Activated T-cell treated with anti-CD3 and anti-CD28 coated beads, Interleukin-2, amount 50 U/mL, for 72 hours (primary cell): ENCODE measurements at places on chromosomes 13 and 19. TPM values are rescaled to one million over a fixed set of nuclear protein-coding genes. Genes with fewer than 3 reads are reported as not detected.

DNA sequence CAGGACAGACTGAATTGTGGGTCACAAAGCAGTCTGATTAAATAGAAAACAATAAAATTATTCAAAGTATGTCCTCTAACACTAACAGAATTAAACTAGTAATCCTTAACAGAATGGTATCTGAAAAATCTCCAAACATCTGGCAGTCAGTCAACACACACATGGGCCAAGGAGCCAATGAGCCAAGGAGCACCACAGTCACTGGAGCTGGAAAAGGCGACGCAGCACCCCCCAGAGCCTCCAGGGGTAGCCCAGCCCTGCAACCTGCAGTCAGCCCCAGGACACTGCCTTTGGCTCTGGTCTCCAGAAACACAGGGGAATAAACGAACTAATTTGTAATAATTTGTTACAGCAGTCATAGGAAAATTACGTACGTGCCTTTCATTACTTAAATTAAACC, 12.3 kb downstream of the TUBGCP3 start:
- H3K27me3 ChIP-seq = no peaks in the 10 kb centered on the region
- H3K4me3 ChIP-seq = no peak overlapping the region

The SYCN gene
- not detected for total RNA-seq

DNA sequence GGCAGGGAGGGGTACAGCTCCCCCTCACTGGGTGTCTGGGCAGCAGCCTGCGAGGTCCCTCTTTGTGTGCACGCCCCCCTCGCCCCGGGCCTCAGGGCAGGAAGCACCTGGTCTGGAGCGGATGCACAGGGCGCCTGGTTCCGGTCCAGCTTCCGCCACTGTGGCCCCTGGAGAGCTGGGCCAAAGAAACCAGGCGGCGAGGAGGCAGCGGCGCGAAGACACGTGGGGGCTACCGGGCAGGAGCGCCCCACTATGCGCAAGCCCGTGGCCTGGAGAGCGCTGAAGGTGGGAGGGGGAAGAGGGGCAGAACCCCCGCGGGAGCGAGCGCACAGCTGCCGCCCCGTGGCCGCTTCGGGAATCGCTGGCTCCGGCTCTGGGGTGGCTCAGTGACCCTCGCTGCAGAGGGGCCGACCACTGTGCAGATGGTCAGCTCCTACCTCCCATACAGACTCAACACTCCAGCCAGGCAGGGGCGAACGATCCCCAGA, 1.7 kb upstream of the LYL1 start:
- DNase-seq = peak; percentile 79
- no peaks in the 10 kb centered on the region for H3K27me3 ChIP-seq
- peak overlapping the region; percentile 76 for H3K27ac ChIP-seq
- peaks cover 3% of the 10 kb centered on the region for H3K36me3 ChIP-seq
- H3K4me1 ChIP-seq = peaks cover 29% of the 10 kb centered on the region

GRCh38 chr13:79604752-79605151, 123.8 kb downstream of the NDFIP2 start:
- no peak overlapping the region for H3K4me3 ChIP-seq
- no peak for DNase-seq
- H3K36me3 ChIP-seq = no peaks in the 10 kb centered on the region
- H3K4me1 ChIP-seq = no peaks in the 10 kb centered on the region

GRCh38 chr13:30453727-30454126, 12.0 kb downstream of the HMGB1 start:
- H3K4me1 ChIP-seq = peaks cover 13% of the 10 kb centered on the region
- DNase-seq = no peak
- peak overlapping the region; percentile 73 for H3K27ac ChIP-seq
- H3K27me3 ChIP-seq = no peaks in the 10 kb centered on the region
- H3K36me3 ChIP-seq = no peaks in the 10 kb centered on the region
- no peak overlapping the region for H3K4me3 ChIP-seq

DNA sequence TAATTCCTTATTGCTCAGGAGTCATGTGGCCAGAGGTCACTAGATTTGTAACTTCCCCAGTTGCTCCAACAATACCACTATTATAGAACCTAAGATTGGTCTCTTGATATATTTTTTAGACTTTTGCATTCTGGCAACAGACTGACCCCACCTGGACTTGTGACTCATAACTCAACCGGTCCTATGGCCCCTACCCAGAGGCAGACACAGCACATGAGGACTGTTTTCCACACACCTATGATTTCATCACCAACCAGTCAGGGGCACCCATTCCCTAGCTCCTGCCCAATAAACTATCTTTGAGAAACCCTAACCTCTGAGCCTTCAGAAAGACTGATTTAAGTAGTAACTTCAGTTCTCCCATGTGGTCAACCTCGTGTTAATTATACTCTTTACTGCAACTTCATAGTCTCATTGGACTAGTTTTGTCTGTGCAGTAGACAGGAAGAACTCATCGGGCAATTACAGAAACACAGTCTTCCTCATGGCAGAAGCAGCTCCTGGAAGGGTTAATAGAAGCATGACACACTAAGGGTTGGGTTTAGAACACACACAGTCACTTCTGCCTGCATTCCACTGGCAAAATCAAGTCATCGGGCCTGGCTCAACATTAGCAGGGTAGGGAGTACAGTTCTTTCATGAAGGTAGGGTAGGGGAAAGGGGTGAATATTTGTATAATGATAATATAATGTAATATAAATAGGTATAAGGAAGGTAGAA, 251.8 kb downstream of the UQCRFS1 start:
- no peaks in the 10 kb centered on the region for H3K4me1 ChIP-seq
- DNase-seq = no peak
- no peak overlapping the region for H3K4me3 ChIP-seq
- no peaks in the 10 kb centered on the region for H3K27me3 ChIP-seq
- H3K27ac ChIP-seq = no peak overlapping the region

- peaks cover 39% of the 10 kb centered on the region for H3K36me3 ChIP-seq
- peak overlapping the region; percentile 60 for H3K27ac ChIP-seq
- no peaks in the 10 kb centered on the region for H3K27me3 ChIP-seq
- H3K4me3 ChIP-seq = no peak overlapping the region
- DNase-seq = no peak
Observed at GRCh38 chr19:30028118-30028991, 86.3 kb downstream of the URI1 start.

DNA sequence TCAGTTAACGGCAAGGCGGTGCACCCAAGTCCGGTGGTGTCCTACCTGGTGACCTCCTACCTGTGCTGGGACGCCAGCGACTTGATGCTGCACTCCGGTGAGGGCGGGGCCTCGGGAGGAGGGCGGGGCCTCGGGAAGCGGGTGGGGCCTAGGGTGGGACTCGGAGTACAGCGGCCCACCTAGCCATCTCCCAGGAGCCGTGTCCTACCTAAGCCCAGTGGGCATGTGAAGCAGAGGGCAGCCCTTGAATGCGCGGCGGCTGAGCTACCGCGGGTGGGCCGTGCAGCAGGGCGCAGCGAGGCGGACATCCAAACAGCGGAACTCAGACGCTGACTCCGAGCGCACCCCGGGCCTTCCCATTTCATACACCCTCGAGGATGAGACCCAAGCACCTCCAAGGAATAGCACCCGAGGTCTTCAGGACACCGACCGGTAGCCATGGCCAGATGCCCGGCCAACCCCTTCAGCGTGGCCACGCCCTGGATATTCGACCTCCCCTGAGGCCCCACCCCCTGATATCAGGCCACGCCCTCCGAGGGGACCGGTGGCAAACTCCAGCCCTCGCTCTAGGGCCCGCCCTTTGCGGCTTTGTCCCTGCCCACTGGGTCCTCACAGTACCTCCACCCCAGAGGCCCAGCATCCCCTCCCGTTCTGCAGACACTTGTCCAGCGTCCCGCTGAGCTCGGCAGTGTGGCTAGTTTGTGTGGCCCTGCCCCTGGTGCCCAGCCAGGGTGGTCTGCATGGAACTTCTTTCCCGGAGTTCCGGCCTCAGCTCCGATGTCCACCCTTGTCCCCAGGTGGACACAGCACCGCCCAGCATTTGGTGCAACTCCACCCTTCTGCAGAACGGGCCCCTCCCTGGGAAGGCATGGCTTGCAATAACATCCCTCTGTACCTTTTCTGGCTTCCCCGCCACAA, 5.4 kb downstream of the KLK1 start:
- H3K27ac ChIP-seq = peak overlapping the region; percentile 63
- peaks cover 4% of the 10 kb centered on the region for H3K36me3 ChIP-seq
- peaks cover 47% of the 10 kb centered on the region for H3K4me1 ChIP-seq
- DNase-seq = peak; percentile 79

GRCh38 chr19:1985588-1986356, 29.7 kb downstream of the BTBD2 start:
- H3K27ac ChIP-seq = no peak overlapping the region
- peaks cover 9% of the 10 kb centered on the region for H3K36me3 ChIP-seq
- no peaks in the 10 kb centered on the region for H3K27me3 ChIP-seq
- H3K4me1 ChIP-seq = no peaks in the 10 kb centered on the region

DNA sequence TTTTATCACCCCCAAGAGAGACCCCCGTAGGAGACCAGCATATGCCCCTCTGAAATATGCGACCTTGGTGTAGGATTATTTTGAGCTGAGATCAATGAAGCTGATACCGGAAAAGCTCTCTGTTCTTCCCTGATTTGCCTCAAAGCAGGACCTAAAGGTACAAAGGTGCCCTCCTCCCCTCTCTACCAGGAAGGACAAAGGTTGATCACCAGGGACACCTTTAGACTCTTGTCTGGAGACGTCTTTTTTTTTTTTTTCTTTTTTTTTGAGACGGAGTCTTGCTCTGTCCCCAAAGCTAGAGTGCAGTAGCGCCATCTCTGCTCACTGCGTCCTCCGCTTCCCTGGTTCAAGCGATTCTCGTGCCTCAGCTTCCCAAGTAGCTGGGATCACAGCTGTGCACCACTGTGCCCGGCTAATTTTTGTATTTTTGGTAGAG, 792 bp upstream of the PEX11G start:
- H3K4me1 ChIP-seq = peaks cover 40% of the 10 kb centered on the region
- H3K27me3 ChIP-seq = no peaks in the 10 kb centered on the region
- peak overlapping the region; percentile 94 for H3K27ac ChIP-seq
- no peak for DNase-seq
- peak overlapping the region; percentile 93 for H3K4me3 ChIP-seq
- no peaks in the 10 kb centered on the region for H3K36me3 ChIP-seq

- no peak within 1 kb of the TSS for H3K27ac ChIP-seq
- H3K4me3 ChIP-seq = peak within 1 kb of the TSS; percentile 80
- no peaks in the 10 kb centered on the region for H3K36me3 ChIP-seq
- DNase-seq = peak; percentile 51
- peaks cover 6% of the 10 kb centered on the region for H3K27me3 ChIP-seq
Observed at GRCh38 chr19:46635920-46636761, at the start of gene GNG8. Gene GNG8 (minus strand): TSS chr19:46636202. CDS start chr19:46634682, 1,520 bp downstream.

DNA sequence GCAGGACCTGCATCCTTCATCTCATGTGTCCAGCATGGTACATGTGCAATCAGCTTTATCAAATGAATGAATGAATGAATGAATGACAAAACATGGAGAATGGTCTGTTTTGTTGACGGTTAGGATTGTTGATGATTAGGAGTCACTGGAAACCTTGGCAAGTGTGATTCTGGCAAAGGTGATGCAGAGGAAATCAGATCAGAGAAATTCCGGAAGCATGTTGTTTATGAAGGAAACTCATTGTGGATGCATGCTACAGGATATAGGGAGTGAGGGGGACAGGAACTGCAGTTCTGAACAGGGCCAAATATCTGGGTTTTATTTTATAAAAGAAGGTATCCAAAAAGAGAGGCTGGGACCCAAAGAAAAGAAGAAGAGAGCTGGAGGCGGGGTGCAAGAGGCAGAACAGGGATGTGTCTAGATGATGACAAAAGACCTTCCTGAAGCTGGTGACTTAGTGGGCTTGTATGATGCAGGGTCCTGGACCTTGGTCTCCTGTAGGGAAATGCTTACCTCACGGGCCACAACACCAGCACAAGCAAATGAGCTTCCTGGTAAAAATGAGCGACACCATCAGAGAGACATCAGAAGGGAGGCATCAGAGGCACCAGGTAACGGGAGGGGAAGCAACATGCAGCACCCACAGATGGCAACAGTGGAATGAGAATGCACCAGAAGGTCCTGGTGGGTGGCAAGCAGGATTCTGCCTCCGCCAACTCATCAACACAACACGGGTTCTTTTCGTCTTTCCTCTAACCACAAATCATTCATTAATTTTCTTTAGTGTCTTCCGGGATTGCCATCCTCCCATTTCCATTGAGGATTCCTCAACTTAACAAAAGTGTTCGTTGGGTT, 159.6 kb downstream of the FOXO1 start:
- no peaks in the 10 kb centered on the region for H3K27me3 ChIP-seq
- H3K4me3 ChIP-seq = no peak overlapping the region
- peaks cover 50% of the 10 kb centered on the region for H3K4me1 ChIP-seq
- no peak for DNase-seq

GRCh38 chr13:49953560-49953959, 17.4 kb upstream of the SPRYD7 start:
- no peak overlapping the region for H3K4me3 ChIP-seq
- H3K27me3 ChIP-seq = peaks cover 27% of the 10 kb centered on the region
- H3K4me1 ChIP-seq = peaks cover 6% of the 10 kb centered on the region
- H3K36me3 ChIP-seq = no peaks in the 10 kb centered on the region
- DNase-seq = no peak

GRCh38 chr19:40948580-40949299, 42.3 kb upstream of the CYP2B6 start:
- no peak overlapping the region for H3K4me3 ChIP-seq
- no peaks in the 10 kb centered on the region for H3K27me3 ChIP-seq
- no peak overlapping the region for H3K27ac ChIP-seq
- no peak for DNase-seq
- H3K4me1 ChIP-seq = no peaks in the 10 kb centered on the region

The ANGPTL8 gene
- not detected for total RNA-seq

GRCh38 chr19:10286803-10287737, at the start of gene ICAM4:
Gene ICAM4 (plus strand): TSS chr19:10286955. CDS start chr19:10287013, 58 bp downstream.
- H3K36me3 ChIP-seq = no peaks in the 10 kb centered on the region
- peak; percentile 47 for DNase-seq

The ZNF439 gene
- total RNA-seq = 5.8 TPM

The SYT5 gene
- 0.44 TPM for total RNA-seq

DNA sequence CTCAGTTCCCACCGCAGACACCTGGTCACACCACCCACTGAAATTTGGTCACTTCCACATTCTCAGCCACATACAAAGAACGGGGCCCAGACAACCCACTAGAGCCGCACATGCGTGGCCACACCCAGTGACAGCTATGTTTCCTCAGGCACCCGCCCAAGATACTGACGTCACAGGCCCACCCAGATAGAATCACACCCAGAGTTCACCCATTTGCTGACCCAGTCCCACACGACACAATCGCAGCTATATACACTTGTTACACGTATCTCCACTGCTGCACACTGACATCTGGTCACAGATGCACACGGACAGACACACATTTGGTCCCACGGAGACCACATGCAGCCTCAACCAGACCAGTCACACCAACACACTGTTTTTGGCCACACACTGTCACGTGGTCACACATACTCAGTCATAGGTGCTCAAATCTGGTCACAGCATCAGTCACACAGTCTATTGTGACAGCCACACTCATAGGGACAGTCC, 2.9 kb downstream of the NUMBL start:
- DNase-seq = no peak
- H3K27me3 ChIP-seq = no peaks in the 10 kb centered on the region
- H3K36me3 ChIP-seq = peaks cover 10% of the 10 kb centered on the region
- H3K4me1 ChIP-seq = no peaks in the 10 kb centered on the region

DNA sequence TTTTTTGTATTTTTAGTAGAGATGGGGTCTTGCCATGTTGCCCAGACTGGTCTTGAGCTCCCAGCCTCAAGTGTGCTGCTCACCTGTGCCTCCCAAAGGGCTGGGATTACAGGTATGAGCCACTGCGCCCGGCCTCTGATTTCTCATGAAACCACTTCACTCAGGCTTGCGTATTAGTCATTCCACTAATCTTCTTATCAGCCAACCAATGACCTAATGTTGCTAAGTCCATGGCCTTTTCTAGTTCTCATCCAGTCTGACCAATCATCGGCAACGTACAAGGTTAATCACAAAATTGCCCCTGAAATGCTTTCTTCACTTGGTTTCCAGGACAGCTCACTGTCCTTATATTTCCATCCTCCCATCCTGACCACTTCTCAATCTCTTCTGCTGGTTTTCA, 605.3 kb upstream of the SLC10A2 start:
- no peaks in the 10 kb centered on the region for H3K4me1 ChIP-seq
- H3K27ac ChIP-seq = no peak overlapping the region
- H3K27me3 ChIP-seq = no peaks in the 10 kb centered on the region
- H3K36me3 ChIP-seq = no peaks in the 10 kb centered on the region
- no peak for DNase-seq
